ENCODE measurements at places on chromosomes 6 and 20.

DNA sequence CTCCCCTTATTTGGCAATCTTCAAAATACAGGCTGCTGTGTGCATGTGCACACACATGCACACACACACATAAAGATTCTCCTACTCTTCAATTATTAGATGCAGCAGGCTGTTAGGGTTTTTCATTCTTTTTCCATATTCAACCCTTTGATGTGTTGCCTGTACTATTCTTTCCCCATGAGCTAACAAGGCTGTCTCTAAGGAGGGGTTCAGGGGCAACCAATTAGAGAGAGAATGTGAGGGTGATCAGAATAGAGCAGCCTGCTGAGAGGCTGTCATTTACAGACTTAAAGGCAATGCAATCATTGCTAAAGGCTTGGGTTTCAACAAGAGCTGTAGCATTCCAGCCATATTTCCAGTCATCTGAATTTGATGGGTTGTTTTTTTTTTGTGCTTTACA lies 467.4 kb upstream of the ID4 start:
- no peak for DNase-seq

DNA sequence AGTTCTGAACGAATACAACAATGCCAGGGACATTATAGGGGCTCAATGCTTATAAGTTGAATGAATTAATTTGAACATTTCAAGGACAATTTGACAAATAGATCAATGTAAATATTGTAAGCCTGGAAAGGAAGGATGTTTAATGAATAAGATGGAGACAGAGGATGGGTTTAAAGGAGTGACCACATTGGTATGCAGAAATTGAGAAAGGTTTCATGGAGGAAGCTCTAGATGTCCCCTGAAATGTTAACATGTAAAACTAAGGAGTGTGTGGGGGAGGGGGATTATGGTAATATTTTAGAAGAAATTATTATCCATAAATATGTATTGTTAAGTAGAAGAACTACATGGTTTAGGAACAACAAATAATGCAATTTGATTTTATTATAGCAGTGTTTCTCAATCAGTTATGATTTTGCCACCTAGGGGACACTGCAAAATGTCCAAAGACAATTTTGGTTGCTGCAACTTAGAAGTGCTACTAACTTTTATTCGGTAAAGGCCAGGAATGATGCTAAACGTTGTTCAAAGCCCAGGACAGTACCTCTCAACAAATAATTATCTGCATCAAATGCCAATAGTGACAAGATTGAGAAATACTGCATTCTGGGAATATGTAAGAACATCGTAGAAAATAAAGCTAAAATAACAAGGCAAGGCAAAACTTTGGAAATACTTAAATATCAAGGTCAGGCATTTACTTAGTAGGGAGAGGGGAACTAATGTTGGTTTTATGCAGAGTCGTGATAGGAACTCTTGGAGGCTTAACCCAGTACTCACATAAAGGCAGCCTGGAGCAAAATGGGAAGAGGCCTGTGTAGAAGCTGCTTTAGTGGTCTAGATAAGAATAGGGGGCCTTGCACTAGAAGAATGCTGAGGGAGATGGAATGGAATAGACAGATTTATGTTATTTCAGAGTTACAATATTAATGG lies 686.9 kb upstream of the CITED2 start:
- no peak for DNase-seq

GRCh38 chr6:39221779-39222641 lies 7.3 kb downstream of the KCNK5 start:
- no peak for DNase-seq

GRCh38 chr6:135261872-135262725 lies 81.0 kb downstream of the MYB start:
- DNase-seq: peak; percentile 31

- DNase-seq: no peak
These were observed 96.0 kb downstream of the CEBPB start for GRCh38 chr20:50286609-50287008.

DNA sequence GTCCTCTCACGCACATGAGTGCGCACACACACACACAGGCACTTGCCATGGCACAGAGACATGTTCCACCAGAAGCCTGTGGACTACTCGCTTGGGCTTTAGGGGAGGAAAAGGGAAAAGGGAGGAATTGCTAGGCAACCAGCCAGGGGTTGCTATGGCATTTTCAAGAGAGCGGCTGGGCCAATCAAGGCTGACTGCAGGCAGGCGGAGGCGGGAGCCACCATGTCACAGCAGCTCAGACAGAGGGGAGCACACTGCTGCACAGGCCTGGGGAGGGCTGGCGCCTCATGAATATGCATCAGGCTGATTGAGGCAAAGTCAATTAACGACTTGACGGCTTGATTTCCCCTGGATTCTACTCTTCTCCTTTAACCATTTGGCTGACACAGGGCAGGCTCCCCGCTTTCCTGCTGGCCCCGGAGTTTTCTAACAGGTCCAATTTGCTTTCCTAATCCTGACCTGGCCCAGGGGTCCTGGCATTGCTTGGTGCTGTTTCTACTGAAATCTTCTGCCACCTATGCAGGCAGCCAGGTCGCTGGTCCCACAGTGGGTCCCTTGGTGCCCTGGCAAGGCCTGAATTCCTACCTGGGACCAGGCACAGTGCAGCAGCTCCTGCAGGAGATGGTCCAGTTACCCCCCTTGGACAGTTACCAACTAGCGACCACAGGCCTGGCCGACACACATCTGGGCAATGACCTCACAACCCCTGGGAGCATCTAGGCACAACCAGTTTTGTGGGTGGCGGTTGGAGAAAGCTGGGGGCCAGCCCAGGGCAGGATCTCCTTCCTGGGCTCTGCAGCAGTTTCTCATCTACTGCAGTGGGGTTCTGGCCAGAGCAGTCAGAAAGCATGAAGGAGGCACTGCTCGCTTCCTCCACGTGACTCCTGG lies 52.1 kb downstream of the YTHDF1 start:
- DNase-seq: no peak

- DNase-seq: no peak
These were observed 43.1 kb upstream of the BEND6 start for GRCh38 chr6:56911847-56912246.

Data from endothelial cell (in vitro differentiated cells).